ENCODE measurements at places on chromosomes 5 and 9. TPM values are rescaled to one million over a fixed set of nuclear protein-coding genes. Genes with fewer than 3 reads are reported as not detected.

GRCh38 chr5:32754284-32754683 is 43.2 kb downstream of the NPR3 start:
- DNase-seq: no peak

- no peak for DNase-seq
These were observed 181.1 kb downstream of the PAPPA start for GRCh38 chr9:116334546-116335150.

DNA sequence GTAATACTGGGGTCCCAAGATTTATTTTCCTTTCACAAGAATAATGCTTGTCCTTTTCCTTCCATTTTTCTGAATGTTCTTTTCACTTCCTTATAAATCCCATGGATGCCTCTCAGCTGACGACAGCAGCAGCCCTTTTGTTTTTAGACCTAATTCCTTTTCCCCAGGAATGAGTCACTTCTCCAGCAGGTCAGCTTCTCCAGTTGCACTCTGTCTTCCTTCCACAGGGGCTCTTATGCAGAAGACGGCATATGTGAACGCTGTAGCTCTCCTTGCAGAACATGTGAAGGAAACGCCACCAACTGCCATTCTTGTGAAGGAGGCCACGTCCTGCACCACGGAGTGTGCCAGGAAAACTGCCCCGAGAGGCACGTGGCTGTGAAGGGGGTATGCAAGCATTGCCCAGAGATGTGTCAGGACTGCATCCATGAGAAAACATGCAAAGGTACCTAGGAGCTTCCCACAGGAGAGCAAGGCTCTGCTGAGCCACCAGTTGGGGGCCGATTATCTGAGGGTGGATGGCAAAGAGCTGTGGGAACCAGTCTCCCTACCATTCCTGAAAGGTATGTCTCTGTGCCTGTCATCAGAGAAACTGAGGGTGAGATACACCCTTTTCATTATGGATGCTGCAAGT is 72.9 kb downstream of the RFK start:
- DNase-seq: no peak

- no peak for DNase-seq
These were observed 147.7 kb downstream of the DCP2 start for GRCh38 chr5:113124265-113124664.

Gene MACROH2A1
- 245 TPM for total RNA-seq

Gene FANCG
- 38.8 TPM for total RNA-seq

Gene AK6
- 48.5 TPM for total RNA-seq
